Testis (tissue), 5 donors: ENCODE measurements at places on chromosomes 7 and 10. TPM values are rescaled to one million over a fixed set of nuclear protein-coding genes. Genes with fewer than 3 reads are reported as not detected.

DNA sequence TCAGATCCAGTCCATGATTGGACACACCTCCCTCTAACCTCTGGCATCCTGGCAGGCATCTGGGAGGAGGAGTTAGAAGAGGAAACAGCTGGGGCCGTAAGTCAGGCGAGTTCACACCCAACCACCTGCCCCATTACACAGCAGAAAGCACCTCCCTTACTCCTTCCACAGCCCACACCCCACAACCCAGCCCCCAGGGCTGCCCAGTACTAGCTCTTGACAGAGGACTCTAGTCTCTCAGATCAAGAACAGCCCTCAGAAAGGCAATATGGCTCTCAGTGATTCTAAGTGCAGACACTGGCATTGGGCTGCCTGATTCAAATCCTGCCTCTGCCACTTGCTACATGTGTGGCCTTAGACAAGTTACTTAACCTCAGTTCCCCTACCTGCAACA, 34.1 kb downstream of the KCNMA1 start:
- no peak for DNase-seq

- DNase-seq, result no peak
These were observed 371.8 kb downstream of the MDFIC start for GRCh38 chr7:115293628-115294240.

DNA sequence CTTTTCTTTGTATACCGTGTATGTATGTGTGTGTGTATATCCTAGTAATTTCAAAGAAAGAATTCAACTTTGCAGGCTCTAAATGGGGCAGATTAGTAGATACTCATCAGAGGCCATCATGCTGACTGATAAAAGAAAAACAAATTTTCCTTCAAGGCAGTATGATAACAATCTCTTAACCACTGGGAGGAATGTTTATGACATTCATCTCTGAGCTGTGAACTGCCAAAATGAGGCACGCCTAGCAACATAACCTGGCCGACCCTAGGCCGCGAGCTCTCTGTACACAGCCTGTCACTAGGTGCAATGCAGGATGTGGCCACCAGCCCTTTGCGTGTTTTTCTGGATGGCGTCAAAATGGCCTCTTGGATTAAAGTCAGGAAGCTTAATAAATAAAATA, 343.7 kb upstream of the GALNT17 start:
- DNase-seq, result no peak

GRCh38 chr7:38211940-38212339, 33.9 kb downstream of the STARD3NL start:
- DNase-seq, result no peak

DNA sequence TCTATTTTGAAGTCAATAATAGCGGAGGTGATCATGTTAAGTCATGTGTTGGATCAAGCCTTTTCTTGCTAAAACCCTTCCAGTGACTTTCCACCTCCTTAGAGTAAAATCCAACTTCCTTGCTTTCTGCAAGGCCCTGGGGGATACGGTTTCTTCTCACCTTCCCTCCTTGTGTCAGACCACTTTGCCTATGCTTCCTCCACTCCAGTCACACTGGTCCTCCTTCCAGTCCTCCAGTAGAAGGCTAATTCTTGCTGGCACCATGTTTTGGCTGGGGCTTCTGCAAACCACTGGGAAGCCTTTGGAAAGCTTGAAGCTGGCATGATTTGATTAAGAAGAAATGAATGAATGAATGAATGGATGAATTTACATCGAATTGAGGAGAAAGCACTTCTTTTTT, 169.5 kb downstream of the PLXDC2 start:
- no peak for DNase-seq

DNA sequence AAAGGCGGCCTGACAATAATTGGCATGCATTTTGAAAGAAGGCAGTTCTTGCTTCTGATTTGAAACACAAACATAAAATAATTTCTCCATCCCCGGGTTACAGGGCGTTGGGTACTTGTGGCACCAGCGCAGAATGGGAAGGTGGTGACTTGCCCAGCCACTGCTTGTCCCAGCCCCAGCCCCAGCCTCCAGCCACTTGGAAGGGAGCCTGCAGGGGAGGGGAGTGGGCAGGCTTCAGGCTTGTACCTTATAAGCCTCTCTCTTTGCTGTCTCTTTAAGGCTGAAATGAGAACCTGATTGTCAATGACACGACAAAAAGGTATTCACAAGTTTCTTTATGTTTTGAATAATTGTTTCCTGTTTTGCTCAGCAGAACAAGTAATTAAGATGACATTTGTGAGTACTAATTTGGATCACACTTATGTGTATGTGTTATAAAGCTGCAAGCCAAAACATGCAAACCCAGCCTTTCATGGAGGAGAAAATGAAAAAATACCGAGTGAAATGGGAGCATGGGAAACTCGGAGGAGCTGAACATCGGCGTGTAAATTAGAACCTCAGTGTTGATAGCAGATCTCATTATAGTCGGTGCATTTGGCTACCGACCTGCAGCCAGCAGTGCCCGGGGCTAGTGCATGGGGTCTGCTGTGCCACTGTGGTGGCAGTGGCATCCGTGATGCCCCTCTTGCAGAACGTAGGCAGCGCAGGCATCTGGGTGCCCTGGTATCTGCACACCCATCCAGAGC, 129.9 kb downstream of the EBF3 start:
- no peak for DNase-seq

GRCh38 chr7:117386110-117386706, 41.1 kb downstream of the ASZ1 start:
- DNase-seq, result no peak

DNA sequence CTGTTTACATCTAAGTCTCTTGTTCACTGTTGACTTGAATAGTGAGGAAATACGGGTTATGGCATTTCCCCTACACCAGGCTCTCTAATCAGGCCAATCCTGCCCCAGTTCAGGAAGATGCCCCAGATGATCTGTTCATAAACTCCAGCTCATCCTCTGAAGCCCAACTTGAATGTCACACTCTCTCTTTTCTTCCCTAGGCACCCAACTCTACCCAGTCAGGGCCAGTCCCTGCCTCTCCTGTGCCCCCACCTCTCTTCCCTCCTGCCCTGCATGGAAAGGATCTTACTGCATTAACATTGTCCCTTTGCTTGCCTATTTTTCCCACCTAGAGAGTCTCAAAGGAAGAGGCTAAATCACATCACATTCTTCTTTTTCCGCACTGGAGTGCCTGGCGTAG, 10.6 kb upstream of the TRPV6 start:
- no peak for DNase-seq

DNA sequence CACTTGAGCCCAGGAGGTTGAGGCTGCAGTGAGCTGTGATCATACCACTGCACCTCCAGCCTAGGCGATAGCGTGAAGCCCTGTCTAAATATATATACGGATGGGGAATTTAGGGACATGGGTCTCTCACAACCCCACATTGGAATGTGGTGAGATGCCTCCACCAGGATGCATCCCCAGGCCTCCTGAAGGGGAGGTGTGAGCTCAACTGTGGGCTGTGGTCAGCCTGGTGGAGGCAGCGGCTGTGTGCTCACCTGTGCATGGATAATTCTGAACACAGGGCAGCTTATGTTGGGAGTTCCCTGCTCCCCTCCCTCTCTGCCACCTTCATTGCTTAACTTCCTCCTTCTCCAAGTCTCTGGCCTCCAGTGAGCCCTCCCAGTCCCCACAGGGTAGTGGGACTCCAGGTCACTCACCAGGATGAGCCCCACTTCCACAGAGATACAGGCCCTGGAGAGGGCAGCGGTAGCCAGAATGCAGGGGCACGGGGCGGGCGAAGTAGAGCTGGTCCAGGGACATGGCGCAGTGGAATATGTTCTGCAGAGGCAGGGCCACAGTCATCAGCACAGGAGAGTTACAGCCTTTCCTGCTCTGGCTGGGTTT, 30.4 kb downstream of the PYROXD2 start:
- no peak for DNase-seq

DNA sequence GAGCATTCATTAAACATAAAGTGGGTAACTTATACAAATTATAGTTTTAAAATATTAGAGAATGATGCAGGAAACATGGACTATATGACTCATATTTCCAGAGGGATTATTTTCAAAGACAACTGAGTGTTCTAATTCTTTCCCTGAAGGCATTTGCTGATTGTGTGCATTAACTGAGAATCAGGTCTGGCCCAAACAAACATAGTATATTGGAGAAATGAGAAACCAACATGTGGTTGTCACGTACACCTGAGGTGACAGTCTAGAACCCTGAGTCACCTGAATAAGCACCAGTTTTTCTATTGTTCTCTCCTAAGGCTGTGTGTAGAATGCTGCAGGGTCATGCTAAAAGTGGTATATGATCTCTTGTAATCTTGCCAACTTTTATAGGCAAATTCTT, 1125.7 kb downstream of the XPNPEP1 start:
- no peak for DNase-seq

- no peak for DNase-seq
These were observed 76.2 kb downstream of the ZNF22 start for GRCh38 chr10:45076891-45077290.

- DNase-seq, result peak; percentile 27
These were observed 154.1 kb upstream of the ZMIZ1 start for GRCh38 chr10:78914502-78915189.

The ABCB4 gene
- 1.7 TPM for polyA plus RNA-seq

The SAP25 gene
- 30.3 TPM for polyA plus RNA-seq

The CPVL gene
- polyA plus RNA-seq, result 55.1 TPM

The CALHM1 gene
- not detected for polyA plus RNA-seq

The ITGB1 gene
- 175 TPM for polyA plus RNA-seq

The GIMAP8 gene
- polyA plus RNA-seq, result 6.8 TPM

The SAMD9 gene
- polyA plus RNA-seq, result 0.73 TPM
